ENCODE measurements at places on chromosomes 1 and 21.

- DNase-seq, result no peak
These were observed 2.8 kb downstream of the RGS16 start for GRCh38 chr1:182601416-182601786.

GRCh38 chr21:46092026-46092764 lies 5.7 kb upstream of the COL6A2 start:
- no peak for DNase-seq

DNA sequence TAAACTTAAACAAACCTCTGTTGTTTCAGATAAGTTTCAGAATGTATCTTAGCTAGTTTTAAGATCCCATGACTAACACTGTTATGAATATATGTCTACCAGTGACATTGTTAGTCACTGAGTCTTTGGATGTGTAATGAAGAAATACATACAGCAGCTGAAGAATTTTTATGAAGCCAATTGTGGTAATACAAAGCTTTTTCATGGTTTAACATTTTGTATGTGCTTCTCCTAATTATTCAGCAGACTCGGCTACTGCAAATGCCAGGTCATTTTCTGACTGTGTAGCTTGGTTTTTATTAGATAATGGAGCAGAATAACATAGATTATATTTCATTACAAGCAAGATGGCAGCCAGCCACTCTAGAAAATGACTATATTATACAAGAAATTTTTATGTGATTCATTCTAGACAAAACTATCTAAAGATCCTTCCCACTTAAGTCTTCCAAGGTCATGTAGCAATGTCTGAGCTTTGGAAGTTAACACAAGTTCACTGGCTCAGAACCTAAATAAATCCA lies 147.8 kb downstream of the TNFSF18 start:
- no peak for DNase-seq

DNA sequence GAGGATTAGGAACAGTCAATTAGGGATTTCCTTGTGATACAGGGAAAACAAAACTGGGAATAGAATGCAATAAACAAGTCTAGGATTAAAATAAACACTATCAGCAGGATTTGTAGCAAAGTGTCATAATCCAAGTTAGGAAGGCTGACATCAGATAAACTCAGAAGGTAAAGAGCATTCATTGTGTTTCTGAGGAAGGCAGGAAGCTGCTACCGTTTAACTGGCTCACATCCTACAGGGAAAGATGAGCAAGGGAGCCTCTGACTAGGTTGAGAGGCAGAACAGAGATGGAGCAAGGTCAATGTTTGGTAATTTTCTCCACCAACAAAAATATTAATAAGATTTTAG lies 124.7 kb downstream of the POU2F1 start:
- DNase-seq, result no peak

DNA sequence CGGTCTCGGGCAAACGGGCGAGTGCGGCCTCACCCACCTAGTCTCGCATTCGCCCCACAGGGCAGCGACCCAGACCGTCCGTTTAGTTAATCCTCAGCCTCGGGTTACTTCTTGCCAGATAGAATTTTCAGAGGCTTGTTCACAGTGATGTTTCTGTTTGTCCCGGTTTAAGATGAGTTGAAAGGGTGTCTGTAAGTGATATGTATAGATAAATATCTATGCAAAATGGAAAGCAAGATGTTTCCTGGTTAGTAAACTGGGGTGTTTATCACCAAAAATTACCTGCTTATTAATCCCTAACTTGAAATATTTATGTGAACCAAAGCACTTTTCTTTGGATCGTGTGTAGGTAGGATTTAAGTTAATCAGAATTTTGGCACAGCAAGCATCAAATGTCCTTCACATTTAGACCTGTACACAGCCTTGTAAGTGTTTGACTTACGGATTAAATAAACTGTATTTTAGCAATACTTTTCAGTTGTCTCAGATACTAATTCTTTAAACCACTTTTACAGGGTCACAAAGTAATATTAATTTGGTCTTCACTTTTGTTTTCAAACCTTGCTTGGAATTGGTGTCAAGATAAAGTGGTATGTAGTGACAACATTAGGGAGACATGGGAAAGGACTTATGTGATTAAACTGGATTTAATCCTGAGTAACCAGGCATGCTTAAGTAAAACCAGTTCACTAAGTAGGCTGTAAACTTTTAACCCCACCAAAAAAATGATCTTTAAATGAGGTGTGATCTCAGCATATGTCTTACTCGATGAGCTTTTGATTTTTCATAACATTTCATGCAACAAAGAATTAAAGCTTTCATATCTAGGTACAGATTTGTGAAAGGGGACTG lies 914 bp downstream of the ZNF326 start:
- DNase-seq, result no peak

DNA sequence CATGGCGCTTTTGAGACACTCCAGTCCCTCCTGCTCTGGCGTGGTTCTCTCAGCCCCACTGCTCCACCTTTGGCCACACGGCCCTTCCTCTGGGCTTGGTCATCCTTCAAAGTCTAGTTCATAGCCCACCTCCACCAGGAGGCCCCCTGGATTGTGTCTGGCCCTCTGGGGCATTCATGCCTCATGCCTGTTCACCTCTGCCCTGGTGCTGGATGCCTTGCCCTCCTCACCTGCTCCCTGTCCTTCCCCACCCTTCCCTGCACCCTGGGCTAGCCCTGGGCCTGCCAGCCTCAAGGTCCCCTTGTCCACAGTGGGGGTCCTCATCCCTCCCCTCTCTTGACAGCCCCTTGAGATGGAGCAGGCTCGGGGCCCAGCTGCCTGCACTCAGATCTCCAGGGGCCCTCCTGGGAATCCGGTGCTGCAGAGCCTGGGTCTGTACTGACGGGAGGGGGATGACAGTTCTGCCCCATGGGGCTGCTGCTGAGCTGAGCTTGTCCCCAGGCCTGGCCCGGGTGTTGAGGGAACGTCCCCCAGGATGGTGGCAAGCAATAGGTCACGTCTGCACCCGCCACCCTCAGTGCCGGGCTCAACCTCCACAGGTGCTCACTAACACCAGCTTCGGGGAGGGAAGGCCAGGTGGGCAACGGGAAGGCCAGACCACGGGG lies 18.4 kb downstream of the PRXL2B start:
- no peak for DNase-seq

DNA sequence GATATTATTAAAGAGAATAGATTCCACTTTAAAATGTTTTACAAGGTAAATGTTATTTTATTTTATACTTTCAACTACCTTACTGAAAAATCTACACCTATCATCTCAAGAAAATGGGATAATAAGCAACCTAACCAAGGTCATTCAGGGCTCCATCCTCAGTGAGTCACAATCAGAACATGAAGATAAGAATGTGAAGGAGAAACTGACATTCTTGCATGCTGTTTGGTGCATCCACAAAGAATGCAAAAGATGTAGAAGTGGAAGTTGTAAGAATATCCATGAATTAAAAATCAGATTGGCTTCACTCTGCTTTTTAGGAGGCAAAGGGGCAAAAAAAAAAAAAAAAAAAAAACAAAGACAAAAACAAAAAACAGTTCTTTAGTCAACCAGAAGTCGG lies 6.5 kb downstream of the WARS2 start:
- no peak for DNase-seq
